Skin of body (tissue), 3 donors: ENCODE measurements at places on chromosomes 1 and 21.

GRCh38 chr1:170001266-170001665 is 73.2 kb downstream of the KIFAP3 start:
- DNase-seq = peak; percentile 41

GRCh38 chr21:28975397-28975796 is 17.3 kb downstream of the LTN1 start:
- peak; percentile 86 for DNase-seq

DNA sequence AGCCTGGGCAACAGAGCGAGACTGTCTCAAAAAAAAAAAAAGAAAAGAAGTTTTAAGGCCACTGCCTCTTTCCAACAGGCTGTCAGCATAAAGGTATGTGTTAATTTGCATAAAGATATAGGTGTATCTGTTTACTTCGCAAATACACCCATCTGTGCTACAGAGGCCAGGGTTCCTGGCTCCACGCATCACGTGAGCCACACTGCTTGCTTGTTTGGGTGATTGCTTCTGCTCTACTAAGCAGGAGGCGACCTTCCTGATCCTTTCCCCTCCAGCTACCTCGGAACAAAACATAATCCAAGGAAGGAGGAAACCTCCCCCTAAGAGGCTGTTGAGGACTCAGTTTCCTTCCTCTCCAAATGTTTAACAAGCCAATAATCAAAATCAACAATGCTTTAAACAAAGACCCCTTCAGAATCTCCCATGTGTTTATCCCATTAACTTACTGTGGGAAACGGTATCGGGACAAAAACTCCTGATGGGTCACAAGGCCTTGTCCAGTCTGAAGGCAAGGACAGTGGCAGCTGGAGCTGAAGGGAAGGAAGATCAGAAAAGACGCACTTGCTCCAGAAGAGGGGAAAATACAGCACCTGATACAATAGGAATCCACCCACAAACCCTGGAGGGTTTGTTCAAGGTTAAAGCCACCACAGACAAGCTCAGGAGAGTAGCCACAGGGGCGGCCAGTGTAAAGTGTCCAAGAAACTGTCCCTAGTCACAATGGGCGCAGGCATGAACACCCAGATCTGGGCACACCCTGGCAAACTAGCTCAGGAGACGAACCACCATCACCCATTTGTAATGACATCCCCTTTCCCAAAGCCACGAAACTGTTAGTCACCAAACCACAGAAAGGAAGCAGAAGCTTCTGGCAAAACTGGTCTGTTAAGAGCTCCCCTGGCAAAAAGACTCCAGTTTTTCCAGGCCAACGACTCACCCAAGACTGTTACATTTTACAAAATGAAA is 17.2 kb downstream of the CTNNBIP1 start:
- DNase-seq = no peak

- DNase-seq = no peak
These were observed 313.0 kb downstream of the PLPP3 start for GRCh38 chr1:56266359-56266758.
